ENCODE measurements at places on chromosomes 3 and 15.
A peak's percentile ranks its signal among the peaks of the same experiment; 100 is the strongest.

DNA sequence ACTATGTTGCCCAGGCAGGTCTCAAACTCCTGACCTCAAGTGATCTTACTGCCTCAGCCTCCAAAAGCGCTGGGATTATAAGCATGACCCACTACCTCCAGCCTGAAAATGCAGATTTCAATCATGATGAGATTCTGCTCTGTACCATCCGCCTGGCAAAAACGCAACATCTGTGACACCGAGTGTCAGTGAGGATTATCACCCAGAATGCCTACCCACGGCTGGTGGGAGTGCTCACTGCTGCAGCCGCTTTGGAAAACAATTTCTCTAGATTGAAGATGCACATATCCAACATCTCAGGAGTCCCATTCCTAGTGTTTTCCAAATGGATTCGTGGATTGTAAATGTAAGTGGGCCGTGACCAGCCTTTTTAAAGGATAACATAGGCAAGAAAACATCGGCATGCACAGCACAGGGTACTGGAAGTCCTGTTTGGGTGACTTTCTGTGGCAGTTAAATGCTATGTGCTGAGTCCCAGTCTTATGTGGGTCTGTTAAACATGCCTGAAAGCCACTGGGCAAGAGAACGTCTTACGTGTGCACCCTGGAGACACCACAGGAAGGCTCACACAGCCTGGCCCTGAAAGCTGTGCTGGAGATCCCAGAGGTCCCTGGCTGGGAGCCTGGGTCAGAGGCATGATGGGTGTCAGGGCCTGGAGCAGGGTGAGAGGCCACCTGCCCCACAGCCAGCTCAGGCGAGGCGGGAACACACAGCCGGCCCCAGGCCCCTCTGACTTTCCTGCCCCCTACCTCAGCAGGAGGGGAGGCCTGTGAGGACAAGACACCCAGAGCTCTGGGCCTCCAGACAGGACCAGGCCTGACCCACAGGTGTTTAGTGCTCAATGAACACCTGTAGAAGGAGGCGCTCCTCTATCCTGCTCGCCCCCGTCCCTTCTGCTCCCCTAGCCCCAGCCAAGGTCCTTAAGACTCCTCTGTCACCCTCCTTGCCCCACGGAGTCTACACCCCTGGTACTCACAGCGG, 918 bp downstream of the PRSS50 start:
- DNase-seq: no peak

DNA sequence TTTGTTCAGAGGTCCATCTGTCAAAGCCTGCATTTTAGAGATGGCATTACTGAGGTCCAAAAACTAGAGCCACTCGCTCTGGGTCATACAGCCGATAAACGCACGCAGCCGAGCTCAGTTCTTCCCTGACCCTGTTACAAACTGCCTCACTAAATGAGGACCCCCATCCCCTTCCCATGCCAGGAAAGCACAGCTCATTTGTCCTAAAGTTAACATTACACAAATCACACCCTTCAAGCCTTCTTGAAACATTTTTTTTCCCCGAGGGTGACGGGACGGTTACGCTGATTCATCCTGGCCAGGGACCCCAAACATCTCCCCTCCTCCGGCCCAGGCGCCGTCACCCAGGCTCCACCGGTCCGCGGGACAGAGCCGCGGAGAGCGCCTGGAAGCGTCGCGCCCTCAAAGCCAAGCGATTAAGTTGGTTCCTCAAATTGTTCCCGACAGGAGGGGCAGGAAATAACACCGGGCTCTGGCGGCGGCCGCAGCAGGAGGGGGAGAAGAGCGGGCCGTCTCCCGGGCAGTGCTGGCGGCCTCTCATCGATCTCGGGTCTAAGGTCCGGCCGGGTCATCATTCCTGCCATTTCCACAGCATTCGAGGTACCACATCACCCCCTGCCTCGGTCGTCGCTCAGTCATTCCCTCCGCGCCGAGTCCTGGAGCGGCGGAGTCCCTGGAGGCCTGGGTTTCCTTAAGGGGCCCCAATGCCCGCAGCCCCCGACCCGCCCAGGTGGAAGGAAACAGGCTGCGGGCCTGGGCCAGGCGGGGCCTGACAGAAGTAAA, 619 bp upstream of the CMTM8 start:
- no peak for DNase-seq

- no peak for DNase-seq
Measured at GRCh38 chr15:59332009-59332408, 40.7 kb downstream of the MYO1E start.

- DNase-seq: no peak
Measured at GRCh38 chr3:151268267-151269235, 9.8 kb downstream of the P2RY14 start.

DNA sequence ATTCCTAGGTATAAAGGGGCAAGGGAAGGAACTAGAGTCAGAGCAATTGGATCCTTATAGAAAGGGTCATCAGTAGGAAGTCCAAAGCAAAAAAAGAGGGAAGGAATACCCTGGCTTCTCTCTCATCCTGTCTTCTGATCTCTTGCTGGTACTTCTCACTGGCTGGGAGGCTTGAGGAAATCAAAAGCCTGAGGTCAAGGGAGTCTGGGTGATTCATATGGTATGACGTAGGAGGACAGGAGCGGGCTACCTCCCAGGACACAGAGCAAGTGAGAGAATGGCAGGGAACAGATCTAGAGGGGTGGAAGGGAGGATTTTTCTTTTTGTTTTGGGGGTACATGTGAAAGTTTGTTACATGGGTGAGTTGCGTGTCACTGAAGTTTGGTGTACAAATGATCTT, 76.0 kb downstream of the CFAP20DC start:
- DNase-seq: no peak

- DNase-seq: no peak
Measured at GRCh38 chr3:66582721-66583423, 82.0 kb upstream of the LRIG1 start.

GRCh38 chr15:85282504-85283115, 97.8 kb upstream of the AKAP13 start:
- DNase-seq: no peak

DNA sequence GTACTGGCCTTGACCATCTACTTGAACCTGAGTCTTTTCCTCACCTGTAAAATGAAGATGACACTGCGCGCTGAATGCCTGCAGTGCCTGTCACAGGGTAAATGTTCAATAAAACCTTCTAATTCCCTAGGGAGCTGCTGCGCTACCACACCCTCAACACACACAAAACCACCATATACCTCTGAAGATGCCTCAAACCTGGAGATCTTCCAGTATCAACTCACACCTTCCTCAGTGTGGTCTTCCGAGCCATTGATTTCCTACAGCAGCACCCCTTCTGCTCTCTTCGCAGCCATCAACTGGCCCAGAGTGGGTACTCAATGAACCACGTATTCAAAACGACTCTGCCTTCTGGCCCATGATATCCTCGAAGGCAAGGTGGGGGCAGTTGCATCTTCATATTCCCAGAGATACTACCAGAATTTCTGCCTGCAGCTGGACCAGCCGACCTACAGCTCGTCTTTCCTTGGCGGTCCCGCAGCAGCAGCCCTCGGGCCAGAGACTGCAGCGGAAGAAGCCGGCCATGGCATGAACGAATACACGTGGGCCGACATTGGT, 695 bp downstream of the RPL32 start:
- DNase-seq: no peak

GRCh38 chr15:80977627-80978036, 12.0 kb downstream of the MESD start:
- peak; percentile 68 for DNase-seq

DNA sequence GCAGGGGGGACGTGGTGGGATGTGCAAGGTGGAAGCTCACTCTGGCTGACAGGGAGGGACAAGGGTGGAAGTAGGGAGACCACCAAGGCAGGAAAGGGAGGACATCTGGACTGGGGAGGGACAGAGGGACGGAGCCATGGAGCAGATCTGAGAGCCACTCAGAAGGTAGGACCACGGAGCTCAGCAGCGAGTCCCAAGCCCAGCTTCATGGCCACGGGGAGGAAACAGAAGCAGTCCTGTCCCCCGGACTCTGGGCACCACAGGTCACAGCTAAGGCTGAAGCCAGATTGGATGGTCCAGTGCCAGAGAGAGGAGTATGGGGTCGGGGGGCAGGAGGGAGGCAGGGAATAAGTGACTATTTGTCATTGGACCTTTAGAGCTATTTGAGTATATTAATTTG, 220.1 kb downstream of the TBC1D2B start:
- no peak for DNase-seq

DNA sequence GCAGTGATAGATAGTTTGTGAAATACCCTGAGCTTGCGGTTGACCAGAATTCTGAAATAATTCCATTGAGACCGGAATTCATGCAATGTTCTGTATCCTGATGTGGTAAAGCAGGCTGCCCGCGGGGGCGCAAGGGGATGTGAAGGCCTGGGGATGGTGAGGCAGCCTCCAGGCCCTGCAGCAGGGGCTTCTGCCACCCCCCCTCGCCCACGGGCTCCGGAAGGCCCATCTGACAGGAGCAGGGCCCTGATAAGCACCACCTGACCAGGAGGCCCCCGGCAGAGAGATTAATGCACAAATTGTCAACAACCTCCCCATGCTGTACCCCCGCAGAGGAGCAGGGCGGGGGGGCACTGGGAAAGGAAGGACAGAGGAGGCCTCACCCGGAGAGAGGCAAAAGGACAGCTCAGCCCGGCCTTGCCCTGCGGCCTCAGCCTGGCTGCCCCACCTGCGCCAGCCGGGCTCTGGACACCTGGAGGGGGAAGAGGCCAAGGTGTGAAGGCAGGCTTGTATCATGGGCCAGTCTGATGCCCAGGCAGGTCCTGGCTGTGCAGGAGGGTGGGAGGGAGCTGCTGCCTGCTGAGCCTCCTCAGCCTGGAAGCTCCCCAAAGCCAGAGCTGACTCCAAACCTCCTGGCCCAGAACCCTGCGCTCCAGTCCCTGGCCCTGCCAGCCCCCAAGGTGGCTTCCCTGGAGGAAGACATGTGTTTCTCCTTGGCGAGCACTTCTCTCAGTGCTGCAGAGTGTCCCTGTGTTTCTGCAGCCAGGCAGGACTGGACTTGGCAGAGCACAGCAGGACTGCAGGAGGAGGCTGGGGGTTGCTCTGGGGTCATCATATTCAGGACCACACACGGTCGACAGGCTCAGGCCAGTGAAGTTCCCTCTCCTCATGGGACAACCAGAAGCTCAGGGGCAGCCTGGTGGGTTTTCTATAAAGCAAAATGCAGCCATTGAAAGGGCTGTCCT, 46.5 kb downstream of the RPN1 start:
- no peak for DNase-seq

GRCh38 chr3:110575702-110576101, 495.9 kb upstream of the NECTIN3 start:
- no peak for DNase-seq

GRCh38 chr15:30984542-30984941, 6.9 kb downstream of the MTMR10 start:
- DNase-seq: no peak

DNA sequence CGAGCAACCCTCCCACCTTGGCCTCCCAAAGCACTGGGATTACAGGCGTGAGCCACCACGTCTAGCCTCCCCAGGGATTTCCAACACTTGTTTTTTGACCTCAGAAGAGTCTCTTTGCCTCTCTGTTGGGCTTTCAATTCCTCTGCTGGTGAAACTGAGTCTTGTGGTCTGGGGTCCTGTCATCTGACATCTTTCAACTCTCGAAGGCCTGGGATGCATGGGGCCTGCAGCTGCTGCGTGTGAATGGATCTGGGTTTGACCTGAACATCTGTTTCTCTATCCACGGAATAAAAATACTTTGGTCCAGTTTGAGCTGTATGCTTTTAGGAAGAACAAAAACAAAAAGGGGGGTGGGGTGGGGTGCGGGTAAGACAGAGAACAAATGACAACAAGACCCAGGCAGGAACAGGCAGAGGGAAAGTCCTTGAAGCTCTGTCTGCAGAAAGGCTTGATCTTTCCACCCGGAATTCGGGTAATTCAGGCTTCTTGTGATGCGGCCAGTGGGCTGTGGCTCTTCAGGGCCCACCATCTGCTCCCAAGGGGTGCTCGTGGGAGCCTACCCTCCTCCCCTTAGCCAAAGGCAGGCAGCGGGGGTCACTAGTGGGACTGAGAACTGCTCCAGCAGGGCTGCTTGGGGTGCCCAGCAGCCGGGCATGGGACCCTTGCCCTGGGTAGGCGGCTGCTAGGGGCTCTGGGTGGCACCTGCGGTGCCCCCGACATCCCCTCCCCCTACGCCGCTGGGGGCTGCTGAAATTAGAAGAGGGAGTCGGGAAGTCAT, 71.5 kb downstream of the SLC12A8 start:
- no peak for DNase-seq

DNA sequence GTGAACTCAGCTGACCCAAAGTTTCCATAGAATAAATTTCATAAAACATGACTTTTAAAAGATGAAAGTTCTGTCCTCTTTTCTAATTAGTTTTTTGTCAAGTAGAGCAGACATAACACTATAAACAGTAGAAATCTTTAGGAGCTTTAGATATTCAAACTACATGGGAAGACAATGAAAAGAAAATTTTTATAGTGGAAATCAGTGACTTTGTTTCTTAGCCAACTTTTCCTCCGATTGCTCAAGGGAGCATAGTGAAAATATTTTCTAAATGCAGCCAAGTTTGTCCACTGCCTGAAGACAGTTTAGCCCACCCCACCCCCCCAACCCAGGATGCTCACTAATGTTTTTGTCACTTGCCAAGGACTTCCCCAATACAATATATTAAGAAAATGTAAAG, 114.9 kb downstream of the PLD1 start:
- no peak for DNase-seq

GRCh38 chr15:74185710-74186348, 12.3 kb downstream of the ISLR start:
- DNase-seq: no peak

GRCh38 chr3:147661916-147662315, 252.8 kb downstream of the ZIC1 start:
- DNase-seq: no peak

DNA sequence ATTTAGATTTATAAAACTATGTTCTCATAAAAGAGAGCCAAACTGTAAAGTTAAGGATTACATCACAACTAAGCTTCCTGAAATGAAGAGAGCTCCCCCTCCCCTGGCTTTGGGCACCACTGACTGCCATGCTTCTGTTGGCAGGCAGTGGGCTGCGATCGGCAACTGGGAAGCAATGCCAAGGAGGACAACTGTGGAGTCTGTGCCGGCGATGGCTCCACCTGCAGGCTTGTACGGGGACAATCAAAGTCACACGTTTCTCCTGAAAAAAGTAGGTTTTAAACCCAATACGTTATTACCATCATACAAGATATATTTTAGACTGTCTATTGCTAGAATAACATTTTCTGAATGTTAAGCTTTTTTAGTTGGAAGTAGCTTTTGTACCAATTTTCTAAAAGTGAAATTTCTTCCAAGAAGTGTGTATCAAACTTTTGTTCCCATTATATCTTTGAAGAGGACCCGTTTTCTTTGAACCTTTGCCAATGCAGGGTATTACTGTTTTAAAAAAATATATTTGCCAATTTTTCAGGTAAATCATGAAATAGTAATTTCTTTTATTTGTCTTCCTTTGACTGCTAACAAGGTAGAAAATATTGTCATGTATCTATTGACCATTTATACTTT, 184.1 kb downstream of the ADAMTSL3 start:
- peak; percentile 36 for DNase-seq

DNA sequence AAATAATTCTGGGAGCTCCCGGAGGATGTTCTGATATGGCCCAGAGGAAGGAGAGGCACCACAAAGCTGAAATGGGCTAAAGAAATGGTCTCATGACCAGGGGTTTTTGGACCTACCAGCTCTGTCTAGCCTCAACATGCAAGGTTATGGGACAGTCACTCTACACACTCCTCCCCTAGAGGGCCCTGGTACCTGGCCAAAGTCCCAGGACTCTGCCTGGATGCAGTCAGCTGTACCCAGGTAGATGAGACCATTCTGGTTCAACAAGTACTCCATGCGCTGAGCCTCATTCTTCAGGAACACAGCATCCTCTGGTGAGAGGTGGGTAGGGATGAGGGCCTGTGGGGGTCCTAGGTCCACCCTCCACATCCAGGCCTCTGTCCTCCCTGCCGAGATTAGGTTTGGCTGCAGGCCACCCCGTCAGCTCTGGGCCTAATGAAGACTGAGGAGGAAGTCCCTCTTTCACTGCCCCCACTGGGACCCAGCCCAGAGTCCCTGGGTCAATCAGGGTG, 9.5 kb downstream of the EPB42 start:
- no peak for DNase-seq
